Activated naive CD4-positive, alpha-beta T cell treated with anti-CD3 and anti-CD28 coated beads, Interleukin-2, amount 50 U/mL, for 72 hours (primary cell): ENCODE measurements at places on chromosomes 7 and 10. TPM values are rescaled to one million over a fixed set of nuclear protein-coding genes. Genes with fewer than 3 reads are reported as not detected.

The TNRC18 gene
- total RNA-seq: 47.7 TPM

The PUS7 gene
- 32.3 TPM for total RNA-seq

The VTI1A gene
- total RNA-seq: 39.7 TPM

The PRSS37 gene
- total RNA-seq: not detected

The YKT6 gene
- total RNA-seq: 72.9 TPM

The SCIN gene
- 0.80 TPM for total RNA-seq

The VSTM4 gene
- not detected for total RNA-seq

The CDK1 gene
- total RNA-seq: 233 TPM
